Stimulated activated CD8-positive, alpha-beta memory T cell treated with anti-CD3 and anti-CD28 coated beads, Interleukin-4, amount 100 ng/mL, for 4 hours (primary cell): ENCODE measurements at places on chromosomes 5 and 9.

DNA sequence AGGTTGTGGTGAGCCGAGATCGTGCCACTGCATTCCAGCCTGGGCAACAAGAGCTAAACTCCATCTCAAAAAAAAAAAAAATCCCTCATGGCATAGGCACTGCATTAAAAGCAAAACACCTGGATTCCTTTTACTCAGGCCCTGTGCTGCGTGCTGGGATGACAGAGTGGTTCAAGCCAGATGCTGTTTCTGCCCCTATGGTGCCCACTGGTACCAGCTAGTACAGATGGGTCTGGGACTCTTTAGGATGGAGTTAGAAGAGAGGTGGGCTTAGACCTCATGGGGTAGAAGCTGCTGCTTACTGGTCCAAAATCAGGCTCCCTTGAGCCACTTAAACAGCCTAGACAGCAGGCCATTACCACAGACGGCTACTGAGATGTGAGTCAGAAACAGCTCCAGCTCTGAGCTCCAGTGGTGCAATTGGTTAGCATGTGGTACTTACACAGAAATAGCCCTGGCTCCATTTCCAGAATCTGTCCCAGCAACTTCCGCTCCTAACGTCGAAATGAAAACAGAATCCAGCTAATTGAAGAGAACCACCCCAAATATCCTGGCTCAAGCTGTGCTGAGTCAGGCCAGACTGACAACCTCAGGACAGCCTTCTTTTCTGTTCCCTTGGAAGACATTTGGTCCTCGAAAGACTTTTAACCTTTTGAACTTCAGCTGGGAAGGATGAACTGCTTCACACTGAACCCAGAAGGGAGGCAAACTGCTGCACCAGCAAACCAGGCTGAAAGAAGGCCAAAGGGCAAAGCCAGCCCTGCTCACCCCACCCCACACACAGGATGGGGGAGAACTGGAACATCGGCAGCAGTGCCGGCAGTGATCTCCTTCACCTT, 15.5 kb downstream of the C5orf15 start:
- DNase-seq = no peak

GRCh38 chr9:91117959-91118703, 243.6 kb downstream of the AUH start:
- no peak for DNase-seq

- no peak for DNase-seq
Observed at GRCh38 chr9:95434116-95435073, 82.4 kb downstream of the PTCH1 start.

DNA sequence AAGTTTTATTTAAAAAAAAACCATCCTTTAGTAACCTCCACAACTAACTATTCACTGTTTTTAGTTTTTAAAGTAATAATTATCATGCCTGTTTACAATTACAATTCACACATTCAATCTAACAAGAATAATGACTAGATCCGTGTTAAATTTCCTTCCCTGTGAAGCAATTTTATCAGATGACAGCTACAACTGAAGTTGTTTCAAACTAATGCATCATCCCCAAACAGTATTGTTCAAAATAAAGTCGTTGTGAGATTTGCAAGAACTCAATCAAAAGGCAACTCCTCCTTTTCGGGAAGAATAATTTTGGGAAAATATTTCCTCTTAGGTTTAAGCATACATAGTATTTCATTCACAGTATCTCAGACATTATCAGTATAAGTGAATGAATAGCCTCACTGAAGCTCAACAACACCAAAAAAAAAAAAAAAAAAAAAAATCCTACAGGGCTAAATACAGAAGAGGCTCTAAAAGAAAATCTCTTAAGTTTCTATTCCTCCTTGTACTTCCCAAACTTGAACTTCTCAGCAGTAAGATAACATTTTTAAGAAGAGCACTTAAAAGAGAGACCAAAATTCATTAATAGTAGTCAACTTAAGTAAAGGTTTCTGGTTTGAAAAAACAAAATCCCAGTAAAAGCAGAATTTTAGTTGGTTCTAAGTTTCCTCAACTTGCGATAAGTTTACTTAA, 9.4 kb downstream of the C9orf72 start:
- no peak for DNase-seq

GRCh38 chr9:135241381-135242048, 154.0 kb downstream of the OLFM1 start:
- no peak for DNase-seq

- no peak for DNase-seq
Observed at GRCh38 chr5:37808945-37809344, 30.9 kb downstream of the GDNF start.

DNA sequence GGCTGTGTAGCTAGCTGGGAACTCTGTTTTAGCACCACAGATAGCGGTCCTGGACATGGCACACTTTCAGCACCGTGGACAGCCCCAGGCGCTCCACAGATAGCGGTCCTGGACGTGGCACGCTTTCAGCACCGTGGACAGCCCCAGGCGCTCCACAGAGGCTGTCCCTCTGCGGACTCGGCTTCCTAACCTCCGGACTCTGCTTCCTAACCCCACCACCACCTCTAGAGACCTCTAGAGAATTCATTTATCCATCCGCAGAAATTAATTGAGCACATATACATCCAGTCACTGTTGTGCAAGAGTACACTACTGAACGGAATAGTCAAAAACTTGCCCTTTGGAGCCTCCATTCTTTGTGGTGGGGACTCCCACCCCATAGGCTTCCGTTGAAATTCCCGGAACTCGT, 27.4 kb downstream of the UNC5A start:
- DNase-seq = peak; percentile 17

DNA sequence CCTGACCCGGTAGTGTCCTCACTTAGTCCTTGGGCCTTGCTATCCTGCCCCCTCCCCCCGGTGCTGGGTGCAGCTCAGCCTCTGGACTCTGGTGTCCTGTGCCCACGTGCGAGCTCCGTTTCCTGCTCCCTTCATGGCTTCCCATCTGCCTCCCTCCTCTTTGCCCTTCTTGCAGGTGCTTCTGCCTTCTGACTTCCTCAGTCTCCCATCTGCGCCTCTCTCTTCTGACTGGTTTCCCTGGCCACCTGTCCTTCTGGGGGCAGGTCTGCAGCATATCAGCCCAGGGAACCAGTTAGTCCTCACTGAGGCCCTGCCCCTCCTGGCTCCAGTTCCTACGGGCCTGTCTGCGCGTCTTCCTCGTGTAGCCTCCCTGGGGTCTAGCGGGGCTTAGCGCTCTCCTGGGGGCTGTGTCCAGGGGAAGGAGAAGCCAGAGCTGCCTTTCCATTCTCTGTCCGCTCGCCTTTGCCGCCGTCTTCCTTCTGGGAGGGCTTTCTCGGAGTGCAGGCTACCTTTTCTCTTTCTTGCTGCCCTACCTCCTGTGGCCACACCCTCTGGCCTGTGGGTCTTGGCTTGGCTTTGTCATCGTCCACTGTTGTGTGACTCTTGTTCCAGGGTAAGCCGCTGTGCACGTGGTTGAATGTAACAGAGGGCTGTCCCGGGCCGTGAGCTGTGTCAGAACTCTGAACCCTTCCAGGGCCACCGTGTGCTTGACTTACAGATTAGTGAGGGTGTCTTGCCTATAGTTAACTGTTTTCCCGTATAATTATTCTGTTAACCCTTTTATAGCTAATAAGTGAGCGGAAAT, 51.8 kb downstream of the EHMT1 start:
- DNase-seq = no peak

- no peak for DNase-seq
Observed at GRCh38 chr5:132981288-132981687, 17.9 kb upstream of the AFF4 start.

DNA sequence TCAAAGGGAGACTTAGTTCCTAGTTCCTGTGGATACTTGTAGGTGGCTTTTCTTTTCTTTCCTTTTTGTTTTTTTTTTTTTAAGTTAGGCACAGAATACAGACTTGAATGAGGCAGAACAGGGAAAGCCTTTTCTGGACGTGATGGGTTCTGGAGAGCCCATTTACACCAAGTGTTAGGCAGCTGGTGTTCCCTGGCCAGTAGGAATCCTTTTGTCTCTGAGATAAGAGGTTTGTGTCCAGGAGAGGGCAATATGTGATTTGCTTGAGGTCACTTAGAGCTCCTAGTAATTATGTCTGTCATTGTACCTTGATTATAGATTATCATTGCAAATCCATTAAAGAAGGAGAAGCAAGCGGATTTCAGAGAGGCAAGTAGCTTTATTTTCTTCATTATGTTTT, 9.1 kb downstream of the MEGF10 start:
- no peak for DNase-seq

DNA sequence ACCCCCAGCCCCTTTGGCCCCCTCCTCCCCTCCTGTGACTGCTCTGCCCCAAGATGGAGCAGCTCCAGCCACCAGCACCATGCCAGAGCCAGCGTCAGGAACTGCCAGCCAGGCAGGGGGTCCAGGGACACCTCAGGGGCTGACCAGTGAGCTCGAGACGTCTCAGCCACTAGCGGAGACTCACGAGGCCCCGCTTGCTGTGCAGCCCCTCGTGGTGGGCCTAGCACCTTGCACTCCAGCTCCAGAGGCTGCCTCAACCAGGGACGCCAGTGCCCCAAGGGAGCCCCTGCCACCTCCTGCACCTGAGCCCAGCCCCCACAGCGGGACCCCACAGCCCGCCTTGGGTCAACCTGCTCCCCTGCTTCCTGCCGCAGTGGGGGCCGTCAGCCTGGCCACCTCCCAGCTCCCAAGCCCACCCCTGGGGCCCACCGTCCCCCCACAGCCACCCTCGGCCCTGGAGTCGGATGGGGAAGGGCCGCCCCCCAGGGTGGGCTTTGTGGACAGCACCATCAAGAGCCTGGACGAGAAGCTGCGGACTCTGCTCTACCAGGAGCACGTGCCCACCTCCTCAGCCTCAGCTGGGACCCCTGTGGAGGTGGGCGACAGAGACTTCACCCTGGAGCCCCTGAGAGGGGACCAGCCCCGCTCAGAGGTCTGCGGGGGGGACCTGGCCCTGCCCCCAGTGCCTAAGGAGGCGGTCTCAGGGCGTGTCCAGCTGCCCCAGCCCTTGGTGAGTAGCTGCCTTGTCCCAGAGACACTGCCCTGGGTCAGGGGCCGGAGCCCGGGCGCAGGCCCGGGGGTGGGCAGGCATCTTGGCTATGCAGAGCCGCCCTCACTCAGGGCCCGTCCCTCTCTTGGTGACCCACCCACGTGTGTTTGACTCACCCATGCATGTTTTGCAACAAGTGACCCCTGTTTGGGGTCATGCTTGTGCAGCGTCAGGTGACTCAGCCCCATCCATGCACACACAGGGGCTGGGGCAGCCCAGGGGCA, 105.2 kb downstream of the WNK2 start:
- no peak for DNase-seq

DNA sequence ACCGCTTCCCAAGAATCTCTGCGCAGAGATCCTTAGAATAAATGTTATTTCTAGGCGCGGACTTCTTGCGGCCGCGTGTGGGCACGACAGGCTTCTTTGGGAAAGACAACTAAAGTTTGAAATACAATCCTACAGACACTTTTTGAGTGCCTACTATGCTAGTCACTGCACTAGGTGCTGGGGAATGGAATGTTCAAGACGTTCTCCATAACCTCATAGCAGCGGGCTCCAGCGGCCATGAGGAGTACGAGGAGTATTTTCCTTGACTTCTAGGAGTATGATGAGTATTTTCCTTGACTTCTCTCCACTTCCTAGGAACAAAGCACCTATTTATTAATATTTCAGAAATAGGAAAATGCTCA, 636 bp upstream of the PWWP2A start:
- no peak for DNase-seq

- no peak for DNase-seq
Observed at GRCh38 chr5:73994963-73995362, 369.0 kb downstream of the ARHGEF28 start.

- no peak for DNase-seq
Observed at GRCh38 chr5:99586878-99587277, 658.1 kb upstream of the CHD1 start.

DNA sequence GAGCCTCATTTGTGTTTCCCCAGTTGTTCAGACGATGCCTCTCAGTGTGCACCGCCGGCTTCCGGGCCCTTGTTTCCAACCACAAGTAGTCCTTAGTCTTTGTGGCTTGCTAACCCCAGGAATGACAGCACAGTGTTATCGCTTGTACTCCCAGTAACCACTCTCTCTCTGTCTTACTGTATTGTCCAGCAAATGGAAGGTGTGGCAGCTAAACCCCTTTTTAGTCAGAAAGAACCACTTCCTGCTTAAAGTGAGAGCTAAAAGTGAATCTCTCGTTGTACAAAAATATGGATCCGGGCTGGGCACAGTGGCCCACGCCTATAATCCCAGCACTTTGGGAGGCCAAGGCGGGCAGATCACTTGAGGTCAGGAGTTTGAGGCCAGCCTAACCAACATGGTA, 61.3 kb downstream of the ENC1 start:
- DNase-seq = peak; percentile 5

GRCh38 chr5:122924203-122924602, 78.8 kb downstream of the SNX24 start:
- DNase-seq = no peak
